ENCODE measurements at places on chromosomes 7 and 10.

GRCh38 chr7:101885597-101885955 is 68.2 kb downstream of the CUX1 start:
- DNase-seq = no peak

DNA sequence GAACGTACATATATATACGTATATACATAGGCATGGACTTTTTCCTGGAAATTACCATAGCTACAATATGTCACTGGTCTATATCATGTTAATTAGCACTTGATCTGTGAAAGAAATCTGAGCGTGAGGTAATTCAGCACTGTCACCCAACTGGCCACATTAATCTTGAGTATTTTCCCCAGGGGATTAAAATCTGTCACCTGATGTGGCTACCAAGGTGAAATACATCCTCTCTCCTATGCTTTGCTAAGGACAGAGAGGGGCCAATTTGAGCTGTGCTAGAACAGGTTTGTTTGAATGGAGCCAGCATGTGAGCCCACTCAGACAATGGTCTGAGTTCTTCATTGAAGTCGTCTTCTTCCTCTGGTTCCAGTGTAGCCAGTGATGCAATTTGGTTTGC is 33.3 kb downstream of the CYCS start:
- no peak for DNase-seq

DNA sequence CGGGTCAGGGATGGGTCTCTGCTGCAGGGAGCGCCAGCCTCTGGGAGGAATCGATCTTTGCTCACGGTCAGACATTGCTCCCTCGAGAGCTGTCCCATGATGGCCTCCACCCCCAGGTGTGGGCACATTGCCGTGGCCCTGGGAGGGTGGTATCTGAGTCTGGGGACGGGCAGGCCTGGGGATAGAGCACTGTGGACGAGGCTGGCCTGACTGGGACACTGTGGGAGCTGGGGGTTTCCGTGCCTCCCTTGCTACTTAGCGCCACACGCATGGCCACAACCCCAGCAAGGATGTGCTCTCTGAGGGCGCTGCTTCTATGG is 55.7 kb downstream of the JAKMIP3 start:
- no peak for DNase-seq

- no peak for DNase-seq
Observed at GRCh38 chr7:41244246-41244645, 458.6 kb downstream of the INHBA start.

DNA sequence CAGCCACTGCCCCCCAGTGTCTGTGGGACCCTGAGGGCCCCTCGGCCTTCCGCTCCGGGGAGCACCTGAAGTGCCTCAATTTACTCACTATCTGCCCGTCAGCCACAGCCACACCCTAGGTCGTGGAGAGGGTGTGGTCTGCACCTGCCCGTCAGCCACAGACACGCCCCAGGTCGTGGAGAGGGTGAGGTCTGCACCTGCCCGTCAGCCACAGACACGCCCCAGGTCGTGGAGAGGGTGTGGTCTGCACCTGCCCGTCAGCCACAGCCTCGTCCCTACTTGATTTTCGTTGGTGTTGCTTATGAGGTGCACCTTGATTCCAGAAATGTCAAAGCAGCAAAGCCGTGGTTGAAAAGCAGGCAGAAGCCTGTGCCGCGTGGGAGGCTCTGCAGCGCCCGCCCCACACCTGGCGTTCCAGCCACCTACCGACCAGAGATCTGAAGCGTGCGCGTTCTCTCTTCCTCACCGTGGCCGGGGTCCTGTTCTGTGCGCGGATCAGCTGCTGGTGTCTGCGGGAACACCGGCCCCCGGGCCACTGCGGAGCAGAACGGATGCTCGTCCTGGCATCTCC is 101.6 kb downstream of the DYNC2I1 start:
- DNase-seq = no peak

- DNase-seq = no peak
Observed at GRCh38 chr10:87559392-87559791, 54.7 kb downstream of the MINPP1 start.

- no peak for DNase-seq
Observed at GRCh38 chr10:3631291-3631690, 153.7 kb downstream of the KLF6 start.
